Dorsolateral prefrontal cortex (tissue), 122 donors: ENCODE measurements at places on chromosomes 6 and 20. TPM values are rescaled to one million over a fixed set of nuclear protein-coding genes. Genes with fewer than 3 reads are reported as not detected.

GRCh38 chr6:52497652-52498408 lies 77.7 kb downstream of the EFHC1 start:
- no peak for DNase-seq

- DNase-seq: no peak
Measured at GRCh38 chr6:106070636-106071035, 15.5 kb upstream of the PRDM1 start.

DSP gene
- 11.5 TPM for total RNA-seq

NKX2-4 gene
- total RNA-seq: not detected

SNAI1 gene
- total RNA-seq: 1.4 TPM

DNA sequence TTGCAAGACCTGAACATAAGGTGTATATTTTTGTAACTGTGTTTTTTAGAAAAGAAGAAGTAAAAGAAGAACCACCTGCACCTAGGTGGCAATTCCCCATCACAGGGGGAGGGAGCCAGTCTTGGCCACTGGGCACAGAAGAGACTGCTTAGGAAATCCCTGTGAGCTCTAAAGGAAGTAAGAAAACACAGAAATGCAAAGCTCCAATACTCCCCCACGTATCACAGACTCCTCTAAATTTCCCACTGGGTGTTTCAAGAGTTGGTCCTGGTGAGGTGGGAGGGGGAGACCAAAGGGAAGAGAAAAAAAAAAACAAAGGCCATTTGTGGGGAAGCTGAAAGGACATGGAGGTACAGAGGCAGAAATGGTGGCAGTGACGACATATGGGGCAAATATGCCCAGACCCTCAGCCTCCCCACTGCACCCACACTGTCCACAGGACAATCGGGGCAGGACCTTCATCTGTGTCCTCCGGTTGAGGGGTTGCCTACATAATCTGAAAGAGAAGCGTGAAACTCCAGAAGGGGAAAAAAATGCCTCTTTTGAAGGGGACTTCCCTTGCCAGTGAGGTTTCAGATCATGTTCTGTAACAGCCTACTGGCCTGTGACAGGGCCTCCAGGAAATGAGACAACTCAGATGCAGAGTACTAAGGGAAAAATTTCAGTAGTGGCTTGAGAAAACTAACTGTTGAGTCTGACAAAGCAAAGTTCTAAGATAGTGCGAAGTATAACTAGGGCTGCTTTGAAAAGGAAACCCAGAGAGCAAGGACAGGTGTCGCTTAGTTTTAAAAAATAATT lies 226.2 kb upstream of the MARCKS start:
- DNase-seq: no peak

LRRN4 gene
- 0.41 TPM for total RNA-seq

DNA sequence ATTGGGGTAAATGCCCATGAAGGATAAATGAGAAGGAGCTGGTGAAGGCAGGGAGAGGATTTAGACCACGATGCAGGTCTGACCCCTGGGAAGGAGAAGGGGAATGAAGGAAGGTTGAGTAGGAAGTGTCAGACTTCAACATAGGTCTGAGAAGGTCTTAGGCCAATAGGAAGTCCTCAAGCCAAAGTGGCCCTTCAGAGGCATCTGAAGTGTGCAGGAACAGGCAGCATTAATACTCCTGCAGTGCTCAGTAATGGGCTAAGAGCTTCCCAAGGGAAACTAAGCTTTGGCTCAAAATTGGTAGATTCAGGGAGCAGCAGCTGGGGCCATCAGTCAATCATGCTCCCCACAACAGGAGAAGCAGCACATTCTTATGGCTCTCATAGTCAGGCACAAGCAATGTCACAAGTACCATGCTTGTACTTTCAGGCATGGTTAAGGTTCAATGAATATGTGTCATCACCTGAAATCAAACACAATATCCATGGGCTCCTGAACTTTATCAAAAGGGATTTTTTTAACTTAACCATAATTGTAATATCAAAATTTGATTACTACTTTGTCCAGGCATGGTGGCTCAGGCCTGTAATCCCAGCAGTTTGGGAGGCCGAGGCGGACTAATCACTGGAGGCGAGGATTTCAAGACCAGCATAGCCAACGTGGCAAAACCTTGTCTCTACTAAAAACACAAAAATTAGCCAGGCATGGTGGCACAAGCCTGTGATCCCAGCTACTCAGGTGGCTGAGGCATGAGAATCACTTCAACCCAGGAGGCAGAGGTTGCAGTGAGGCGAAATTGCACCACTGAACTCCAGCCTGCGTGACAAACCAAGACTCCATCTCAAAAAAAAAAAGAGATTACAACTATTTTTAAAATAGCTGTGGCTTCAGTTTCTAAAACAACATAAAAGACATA lies 9.9 kb downstream of the RALGAPA2 start:
- DNase-seq: no peak

- no peak for DNase-seq
Measured at GRCh38 chr6:66687611-66688140, 980.6 kb upstream of the EYS start.

- DNase-seq: no peak
Measured at GRCh38 chr6:150741633-150742200, 123.8 kb upstream of the MTHFD1L start.

SALL4 gene
- not detected for total RNA-seq

- no peak for DNase-seq
Measured at GRCh38 chr6:158044525-158044888, 62.8 kb downstream of the SYNJ2 start.

HCK gene
- 4.5 TPM for total RNA-seq

DNA sequence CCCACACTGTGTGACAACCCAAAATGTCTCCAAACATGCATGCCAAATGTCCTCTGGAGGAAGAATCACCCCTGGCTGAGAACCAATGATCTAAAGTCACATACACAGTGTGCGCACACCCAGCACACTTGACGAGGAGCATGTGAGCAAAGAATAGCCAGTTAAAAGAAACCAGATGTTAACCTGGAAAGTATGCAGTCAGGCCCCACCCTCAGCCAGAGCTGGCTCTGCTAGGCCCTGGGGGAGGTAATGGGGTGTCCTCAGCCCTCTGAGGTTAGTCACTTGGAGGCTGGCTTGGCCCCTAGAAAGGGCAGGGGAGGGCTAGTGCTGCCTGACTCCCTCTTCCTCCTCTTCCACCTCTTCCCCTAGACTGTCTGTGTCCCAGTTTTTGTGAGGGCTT lies 15.2 kb upstream of the GUCA1A start:
- DNase-seq: no peak

CDSN gene
- total RNA-seq: not detected

GRCh38 chr6:31871046-31871659 lies 7.6 kb downstream of the SLC44A4 start:
- DNase-seq: no peak

DNA sequence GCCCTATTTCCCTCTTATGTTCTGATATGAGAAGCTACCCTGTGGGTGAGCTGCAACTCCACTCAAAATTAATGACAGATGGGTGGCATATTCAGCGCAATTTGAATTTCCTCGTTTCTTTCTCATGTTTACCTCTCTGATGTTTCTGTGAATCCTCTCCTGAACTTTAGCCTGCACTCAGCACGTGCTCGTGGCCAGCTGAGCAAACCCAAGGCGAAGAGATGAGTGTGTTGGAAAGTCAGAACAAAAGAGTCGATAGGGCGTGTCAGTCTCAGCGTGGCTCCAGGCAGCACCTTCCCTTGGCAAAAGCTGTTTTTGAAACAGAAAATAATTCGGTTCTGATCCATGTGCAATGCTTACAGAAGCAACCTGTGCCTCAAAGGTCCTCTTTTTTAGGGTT lies 226.1 kb upstream of the GMDS start:
- DNase-seq: no peak

DNA sequence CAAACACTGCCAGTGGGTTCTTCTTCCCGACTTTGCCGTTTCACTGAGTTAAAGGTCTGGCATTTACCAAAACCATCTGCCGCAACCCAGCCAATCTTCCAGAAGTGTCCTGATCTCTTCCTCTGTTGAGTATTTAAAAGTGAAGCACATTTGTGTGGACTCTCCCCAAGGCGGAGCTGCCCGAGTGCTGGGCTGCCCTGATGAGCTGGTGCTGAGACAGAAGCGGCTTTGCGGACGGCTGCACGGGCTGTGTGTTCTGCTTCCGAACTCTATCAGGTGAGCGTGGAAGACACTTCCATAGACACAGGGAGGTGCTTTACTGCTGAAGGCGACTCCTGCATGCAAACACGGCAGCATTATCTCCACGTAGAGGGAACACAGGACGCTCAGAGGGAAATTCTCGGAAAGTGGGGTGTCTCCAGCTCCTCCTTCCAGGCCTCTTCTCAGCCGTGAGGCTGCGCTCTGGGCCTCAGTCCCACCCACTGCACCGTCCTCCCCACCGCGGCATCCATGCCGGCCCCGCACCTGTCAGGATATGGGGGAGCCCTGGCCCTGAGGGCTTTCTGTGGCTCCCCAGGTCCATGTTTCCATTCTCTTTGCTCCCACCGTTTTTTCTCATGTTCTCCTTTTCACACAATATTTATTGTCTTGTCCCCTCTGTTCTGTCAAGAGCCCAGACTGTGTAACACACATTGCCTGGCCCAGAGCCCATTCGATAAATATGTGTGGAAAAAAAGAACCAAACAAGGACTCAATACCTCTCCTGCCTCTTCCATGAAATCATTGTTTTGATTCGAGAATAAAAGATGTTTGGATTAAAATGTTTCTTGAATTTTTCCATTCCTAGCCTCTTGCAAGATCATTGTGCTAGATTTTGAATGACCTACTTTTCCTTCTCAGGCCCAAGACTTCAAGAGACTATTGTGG lies 205.1 kb downstream of the DLL1 start:
- DNase-seq: no peak

SLC2A10 gene
- 4.5 TPM for total RNA-seq

GRCh38 chr6:147127587-147127986 lies 76.6 kb upstream of the STXBP5 start:
- no peak for DNase-seq

MMP24OS gene
- 64.6 TPM for total RNA-seq

GTF2H4 gene
- total RNA-seq: 63.5 TPM

DNA sequence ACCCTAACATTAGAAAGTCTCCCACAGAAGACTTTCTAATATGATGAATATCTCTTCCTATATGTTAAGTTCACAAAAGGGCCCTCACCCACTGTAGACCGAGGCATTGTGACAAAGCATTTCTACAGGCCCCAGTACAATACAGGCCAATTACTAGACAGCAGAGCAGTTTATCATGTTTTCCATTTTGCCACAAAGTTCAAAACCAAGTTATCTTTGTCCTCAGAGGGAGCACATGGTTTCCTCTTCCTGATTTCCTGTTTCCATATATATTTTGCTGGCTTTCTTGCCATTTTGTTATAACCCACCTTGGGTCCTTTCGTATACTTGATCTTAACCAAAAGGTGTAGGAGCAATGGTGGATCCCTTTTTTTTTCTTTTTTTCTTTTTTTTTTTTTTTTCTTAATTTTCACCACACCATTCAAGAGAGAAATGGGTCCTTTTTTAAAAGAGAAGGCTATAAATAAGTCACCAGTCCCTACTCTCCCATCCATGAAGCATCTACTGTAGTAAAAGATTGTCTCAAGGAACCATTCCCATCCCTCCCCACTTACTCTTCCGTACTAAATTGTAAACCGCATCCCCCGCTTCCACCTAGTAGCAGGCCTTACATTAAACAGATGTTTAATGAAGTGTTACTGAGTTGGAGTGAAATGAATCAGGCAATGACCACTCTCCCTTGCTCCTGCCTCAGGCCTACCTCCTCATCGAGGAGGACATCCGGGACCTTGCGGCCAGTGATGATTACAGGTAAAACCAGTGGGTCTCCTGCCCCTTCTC lies 2.1 kb upstream of the UBE2C start:
- DNase-seq: no peak

MYLK2 gene
- total RNA-seq: 0.67 TPM

- no peak for DNase-seq
Measured at GRCh38 chr6:9335431-9335830, 900.1 kb upstream of the SLC35B3 start.

TSPYL4 gene
- total RNA-seq: 176 TPM

GRCh38 chr6:149904661-149905370 lies 6.9 kb upstream of the RAET1E start:
- no peak for DNase-seq

GRCh38 chr6:90708206-90708737 lies 121.4 kb upstream of the MAP3K7 start:
- no peak for DNase-seq

DNA sequence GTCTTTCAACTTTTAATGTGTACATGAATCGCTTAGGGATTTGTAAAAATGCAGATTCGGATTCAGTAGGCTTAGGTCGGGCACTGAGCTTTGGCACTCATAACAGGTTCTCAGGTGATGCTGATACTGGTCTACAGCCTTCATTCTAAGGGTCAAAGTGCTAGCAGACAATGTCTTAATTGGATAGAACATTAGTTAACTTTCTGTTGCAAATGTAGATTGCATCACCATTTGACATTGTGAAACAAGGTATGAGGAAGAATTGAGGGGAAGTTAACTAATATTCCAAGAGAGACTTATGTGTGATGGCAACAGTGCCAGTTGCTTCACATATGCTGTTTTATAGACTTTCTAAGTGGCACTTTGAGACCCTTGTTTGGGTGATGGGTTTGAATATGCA lies 86.9 kb downstream of the MLIP start:
- DNase-seq: no peak

- no peak for DNase-seq
Measured at GRCh38 chr20:25259788-25260254, 11.9 kb downstream of the PYGB start.

TFAP2D gene
- 0.77 TPM for total RNA-seq

GRCh38 chr6:130937942-130938604 lies 110.9 kb downstream of the SMLR1 start:
- DNase-seq: no peak

DNA sequence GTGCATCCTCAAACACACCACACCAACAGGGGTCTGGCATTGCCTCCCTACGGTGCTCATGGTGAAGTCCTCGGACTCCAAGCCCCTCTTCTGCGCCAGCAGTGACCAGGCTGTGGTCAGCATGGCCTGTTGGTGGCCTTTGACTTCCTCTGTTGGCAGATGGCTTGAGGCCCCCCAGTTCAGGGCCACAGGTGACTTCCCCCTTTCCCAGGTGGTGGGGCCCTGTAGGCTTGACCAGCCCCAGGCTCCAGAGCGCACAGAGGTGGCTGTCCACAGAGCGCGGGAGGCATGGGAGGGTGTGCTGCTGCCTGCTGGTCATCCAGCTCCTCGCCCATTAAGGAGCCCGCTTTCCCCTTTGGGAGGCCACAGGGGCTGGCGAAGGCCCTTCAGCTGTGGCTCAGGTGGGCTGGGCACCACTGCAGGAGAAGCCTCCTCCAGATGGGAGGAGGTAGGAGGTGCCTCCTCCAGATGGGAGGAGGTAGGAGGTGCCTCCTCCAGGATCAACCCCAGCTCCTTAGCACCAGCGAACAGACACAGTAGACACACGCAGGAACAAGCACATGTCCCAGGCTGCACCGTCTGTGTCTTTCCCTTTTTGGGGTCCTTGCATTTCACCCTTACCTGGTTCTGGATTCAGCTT lies 52.1 kb upstream of the BHLHE23 start:
- peak; percentile 38 for DNase-seq

GRCh38 chr20:48708116-48708515 lies 119.7 kb downstream of the PREX1 start:
- DNase-seq: no peak
